LoVo (cell line): ENCODE measurements at places on chromosomes 12 and 14.
A peak's percentile ranks its signal among the peaks of the same experiment; 100 is the strongest.

DNA sequence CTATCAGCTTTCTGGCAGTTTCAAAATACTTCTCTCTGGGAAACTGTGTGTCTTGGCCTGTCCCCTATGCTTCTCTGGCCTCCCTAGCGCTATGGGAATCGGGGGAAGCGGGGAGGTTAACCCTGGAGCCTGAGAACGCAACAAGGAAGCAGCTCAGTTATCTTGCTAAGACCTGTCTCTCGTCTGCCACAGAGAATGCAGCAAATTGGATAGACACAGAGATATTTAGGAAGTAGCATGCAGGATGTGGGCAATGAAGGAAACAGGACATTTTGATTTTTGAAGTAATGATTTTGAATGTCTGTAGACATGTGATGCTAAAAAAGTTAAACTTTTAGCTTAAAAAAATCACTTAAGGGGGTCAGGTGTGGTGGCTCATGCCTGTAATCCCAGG lies 6.6 kb upstream of the CALCOCO1 start:
- no peak for DNase-seq

- no peak for DNase-seq
Measured at GRCh38 chr12:532908-533565, 73.3 kb downstream of the B4GALNT3 start.

DNA sequence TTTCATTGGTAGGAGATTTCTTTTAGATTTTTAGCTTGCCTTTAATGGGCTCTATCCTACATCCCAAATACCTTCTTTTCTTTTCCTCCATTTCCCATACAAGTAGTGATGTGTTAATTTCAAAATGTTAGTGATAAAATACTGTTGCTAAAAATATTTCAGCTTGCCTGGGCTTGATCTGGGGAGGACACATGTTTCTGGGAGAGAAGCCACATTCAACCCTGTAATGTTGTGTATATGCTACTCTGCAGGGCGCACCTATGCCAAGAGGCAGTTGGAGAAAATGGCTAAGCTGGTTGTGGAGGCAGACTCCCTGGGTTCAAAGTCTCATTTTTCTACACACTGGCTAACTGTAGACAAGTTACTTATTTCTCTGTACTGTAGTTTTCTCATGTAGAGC lies 26.3 kb downstream of the FLRT2 start:
- no peak for DNase-seq

DNA sequence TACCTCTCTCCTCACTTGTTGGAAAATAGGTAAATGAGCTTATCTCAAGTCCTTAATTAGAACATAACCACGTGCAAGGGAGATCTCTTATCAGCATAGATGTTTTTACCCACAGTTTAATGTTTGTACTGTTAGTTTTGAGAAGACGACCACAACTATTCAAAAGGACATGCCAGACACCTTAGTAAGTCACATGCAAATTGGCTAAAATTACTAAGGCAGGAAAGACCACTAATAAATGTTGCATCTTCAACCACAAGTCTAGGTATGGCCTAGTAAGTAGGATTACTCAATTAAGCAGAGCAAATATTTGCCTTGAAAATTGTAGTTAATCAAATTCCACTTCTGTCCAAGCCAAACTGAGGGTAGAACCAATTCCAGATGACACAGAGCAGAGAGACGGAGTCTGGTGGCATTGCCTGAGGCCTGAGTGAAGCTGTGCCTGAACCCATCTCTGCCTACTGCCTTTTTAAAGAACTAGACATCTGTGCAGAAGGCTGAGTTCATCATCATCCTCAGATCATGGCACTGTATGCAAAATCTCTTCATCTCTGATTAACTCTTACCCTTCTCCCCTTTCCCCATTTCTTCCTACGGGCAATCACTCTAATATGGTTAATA lies 29.7 kb upstream of the CHST11 start:
- DNase-seq: peak; percentile 23

DNA sequence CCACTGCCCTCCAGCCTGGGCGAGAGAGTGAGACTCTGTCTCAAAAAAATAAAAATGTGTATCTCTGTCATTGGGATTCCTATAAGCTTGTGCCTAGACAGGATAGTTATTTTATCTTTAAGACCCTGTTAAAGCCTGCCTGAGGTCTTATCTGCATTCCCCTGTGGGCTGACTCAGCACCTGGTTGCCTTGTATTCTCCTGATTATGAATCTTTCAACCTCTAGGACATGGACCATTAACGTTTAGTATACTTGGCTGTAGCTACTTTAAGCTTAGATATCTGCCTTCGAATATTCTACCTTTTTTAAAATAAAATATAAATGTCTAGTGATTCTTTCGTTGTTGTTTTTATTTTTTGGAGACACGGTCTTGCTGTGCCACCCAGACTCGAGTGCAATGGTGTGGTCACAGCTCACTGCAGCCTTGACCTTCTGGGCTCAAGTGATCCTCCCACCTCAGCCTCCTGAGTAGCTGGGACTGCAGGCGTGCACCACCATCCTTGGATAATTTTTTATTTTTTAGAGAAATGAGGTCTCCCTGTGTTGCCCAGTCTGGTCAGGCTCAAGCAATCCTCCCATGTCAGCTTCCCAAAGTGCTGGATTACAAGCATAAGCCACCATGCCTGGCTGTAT lies 41.3 kb downstream of the RESF1 start:
- no peak for DNase-seq

- DNase-seq: no peak
Measured at GRCh38 chr12:64145226-64145625, 76.9 kb downstream of the KICS2 start.

DNA sequence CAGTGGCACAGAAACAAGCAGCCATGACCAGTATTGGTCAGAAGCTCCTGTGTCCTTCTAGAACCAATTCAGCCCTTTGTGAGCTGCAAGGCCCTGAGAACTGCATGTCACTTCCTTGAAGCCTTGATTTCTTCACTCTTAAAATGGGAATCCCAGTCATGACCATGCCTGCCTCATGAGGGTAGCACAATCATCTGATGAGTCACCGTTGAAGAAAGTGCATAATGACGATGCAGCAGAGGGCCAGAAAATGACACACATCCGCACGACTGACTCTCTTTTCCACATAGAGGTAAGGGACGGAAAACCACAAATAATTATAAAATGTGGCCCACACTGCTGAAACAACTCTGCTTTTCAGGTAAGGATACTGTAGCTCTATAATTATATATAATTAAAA lies 777.4 kb downstream of the BCL11B start:
- no peak for DNase-seq

DNA sequence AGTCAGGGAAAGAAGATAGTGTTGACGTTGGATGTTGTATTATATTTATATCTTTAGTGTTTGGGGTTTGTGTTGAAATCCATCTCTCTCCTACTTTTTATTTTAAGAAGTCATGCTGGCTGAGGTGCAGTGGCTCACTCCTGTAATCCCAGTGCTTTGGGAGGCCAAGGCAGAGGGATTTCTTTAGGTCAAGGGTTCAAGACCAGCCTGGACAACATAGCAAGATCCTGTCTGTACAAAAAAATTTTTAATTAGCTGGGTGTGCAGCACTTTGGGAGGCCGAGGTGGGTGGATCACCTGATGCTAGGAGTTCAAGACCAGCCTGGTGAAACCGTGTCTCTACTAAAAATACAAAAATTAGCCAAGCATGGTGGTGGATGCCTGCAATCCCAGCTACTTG lies 23.9 kb downstream of the A2ML1 start:
- DNase-seq: no peak

- peak; percentile 23 for DNase-seq
Measured at GRCh38 chr12:12267742-12268200, 927 bp upstream of the LRP6 start.

- no peak for DNase-seq
Measured at GRCh38 chr12:12214635-12215131, 52.2 kb downstream of the LRP6 start.

DNA sequence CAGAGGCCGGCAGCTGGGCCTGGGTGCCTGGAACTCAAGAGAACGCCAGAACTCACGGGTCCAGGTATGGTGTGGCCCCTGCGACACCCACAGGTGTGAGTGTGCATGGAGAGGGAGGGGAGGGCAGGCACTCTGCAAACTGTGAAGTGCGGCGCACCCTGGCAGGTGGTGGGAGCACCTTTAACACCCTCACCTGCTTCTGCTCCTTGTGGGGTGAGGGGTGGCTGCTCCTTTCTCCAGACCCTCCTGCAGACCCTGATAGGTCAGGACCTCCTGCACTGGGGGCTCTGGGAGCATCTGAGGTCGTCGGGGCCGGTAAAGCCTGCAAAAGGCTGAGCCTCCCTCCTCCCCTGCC lies 324.7 kb upstream of the SFSWAP start:
- DNase-seq: no peak

DNA sequence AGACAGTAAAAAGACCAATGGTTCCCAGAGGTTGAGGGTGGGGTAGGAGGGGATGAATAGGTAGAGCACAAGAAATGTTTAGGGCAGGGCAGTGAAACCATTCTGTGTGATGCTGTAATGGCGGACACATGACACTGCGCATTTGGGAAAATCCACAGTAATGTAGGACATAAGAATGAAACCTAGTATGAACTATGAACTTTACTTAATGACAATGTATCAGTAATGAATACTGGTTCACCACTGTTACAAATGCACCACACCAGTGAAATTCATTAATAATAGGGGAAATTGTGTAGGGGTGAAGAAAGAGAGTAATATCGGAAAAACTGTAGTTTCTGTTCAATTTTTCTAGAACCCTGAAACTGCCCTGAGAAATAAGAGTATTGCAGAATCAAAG lies 5.6 kb downstream of the ERH start:
- DNase-seq: no peak

DNA sequence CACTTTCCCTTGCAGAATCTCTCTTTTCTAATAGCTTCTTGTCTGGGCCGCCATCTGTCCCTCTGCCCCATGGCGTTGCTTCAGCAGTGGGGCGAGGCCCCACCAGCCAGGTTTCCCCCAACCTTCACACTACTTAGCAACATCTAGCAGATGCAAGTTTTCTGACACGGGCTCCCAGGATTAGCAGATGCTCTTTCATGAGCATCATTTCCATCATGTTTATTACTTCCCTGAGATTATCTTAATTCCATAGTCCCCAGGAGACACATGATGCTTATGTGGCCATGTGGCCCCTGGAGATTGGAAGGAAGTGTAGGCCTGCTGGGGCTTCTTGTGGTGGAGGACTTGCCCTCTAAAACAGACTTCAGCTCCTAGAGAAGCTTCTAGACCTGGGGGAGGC lies 102.0 kb upstream of the MYL2 start:
- no peak for DNase-seq

- DNase-seq: no peak
Measured at GRCh38 chr14:100748403-100748802, 21.7 kb downstream of the DLK1 start.

GRCh38 chr14:101962503-101962874 lies 1.9 kb upstream of the DYNC1H1 start:
- DNase-seq: no peak

DNA sequence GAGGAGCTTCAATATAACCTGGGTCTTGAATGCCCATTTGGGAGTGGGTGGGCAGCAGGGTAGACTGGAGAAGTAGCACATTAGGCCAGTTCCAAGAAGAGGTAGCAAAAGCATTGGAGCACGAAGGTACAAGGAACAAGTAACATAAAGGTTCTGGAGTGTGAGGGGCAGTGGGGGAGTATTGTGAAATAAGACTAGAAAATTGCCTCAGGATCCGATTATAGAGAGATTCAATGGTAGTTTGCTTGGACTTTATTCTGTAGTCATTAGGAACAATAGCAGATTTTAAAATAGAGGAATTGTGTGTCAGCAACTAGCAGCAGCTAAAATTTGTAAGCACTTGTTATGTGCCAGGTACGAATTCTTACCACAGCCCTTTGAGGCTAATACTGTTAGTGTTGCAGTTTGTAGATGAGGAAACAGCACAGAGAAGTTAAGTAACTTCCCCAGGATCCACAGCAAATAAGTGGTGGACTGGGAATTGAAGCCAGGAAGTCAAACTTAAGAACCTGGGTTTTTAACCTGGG lies 61.8 kb downstream of the PPFIBP1 start:
- DNase-seq: no peak

DNA sequence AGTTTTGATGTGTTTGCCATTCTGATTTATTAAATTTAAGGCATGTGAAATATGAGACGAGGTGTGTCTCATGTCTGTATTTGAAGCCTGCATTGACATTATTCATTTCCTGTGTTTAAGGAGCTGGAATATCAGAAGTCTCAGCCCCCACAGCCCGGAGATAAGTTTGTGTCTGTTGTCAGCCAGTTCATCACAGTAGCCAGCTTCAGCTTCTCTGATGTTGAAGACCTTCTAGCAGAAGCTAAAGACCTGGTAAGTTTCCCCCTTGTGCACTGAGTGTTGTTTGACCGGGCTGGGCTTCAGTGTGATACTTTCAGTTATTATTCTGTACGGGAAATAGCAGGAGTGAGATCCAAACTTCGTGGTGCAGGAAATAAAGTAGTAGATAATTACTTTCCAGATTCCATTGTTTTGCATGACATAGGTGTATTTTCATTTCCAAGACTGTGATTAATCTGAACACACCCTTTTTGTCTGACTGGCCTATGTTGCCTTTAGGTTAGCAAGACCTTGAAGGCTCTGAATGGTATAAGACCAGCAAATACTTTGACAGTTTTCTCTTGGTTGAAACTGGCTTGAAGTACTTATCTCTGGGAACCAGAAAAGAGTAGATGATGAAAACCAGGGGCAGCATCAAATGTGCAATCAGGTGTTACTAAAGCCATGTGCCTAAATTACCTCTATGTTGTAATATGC lies 101.5 kb downstream of the GPR135 start:
- no peak for DNase-seq

DNA sequence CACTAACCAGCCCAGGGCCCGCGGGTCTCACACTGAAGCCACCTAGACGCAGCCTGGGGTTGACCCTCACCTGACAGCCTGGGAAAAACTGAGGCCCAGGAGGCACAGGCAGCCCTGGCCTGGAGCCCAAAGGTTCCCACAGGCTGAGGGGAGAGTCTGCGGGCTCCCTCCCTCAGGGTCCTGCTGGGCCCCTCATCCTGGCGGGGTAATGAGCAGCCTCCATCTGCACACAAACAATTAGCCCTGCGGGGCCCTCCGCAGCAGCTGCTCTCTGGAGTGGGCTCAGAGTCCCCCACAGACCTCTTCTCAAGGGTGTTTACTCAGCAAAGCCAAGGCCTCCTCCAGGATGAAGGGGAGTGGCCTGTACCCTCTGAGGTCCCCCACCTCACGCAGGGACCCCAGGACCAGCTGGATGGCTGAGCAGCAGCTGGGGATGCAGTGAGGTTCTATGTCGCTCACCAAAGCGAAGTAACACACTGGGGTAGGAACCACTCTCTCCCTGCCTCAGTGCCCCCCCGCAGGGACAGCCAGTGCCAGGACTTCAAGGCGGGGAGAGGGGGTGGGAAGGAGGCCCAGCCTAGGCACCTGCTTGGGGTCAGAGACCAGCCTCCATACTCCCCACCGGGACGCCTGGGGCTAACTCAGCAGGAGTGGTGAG lies 7.3 kb downstream of the AKT1 start:
- DNase-seq: no peak

DNA sequence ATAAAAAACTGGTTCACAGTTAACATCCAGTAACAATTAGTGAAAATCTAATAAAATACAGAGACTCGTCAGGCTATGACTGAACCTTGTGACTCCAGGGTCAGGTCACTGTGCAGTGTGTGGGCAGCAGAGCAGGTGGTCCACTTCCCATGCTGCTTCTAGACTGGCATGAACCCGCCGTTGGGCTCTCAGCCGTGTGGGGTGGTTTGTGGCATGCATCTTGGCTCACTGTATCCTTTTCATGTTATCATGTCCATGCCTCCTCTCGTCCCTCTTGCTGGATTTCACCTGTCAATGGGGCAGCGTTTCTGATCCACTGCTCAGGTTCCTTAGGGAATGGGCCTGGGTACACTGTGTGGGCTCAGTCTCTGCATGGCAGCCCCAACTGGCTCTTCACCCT lies 57.3 kb downstream of the EP400 start:
- DNase-seq: no peak
